CD4-positive, alpha-beta T cell treated with Interleukin-4 for 4 hours (primary cell): ENCODE measurements at places on chromosomes 1 and 21.

DNA sequence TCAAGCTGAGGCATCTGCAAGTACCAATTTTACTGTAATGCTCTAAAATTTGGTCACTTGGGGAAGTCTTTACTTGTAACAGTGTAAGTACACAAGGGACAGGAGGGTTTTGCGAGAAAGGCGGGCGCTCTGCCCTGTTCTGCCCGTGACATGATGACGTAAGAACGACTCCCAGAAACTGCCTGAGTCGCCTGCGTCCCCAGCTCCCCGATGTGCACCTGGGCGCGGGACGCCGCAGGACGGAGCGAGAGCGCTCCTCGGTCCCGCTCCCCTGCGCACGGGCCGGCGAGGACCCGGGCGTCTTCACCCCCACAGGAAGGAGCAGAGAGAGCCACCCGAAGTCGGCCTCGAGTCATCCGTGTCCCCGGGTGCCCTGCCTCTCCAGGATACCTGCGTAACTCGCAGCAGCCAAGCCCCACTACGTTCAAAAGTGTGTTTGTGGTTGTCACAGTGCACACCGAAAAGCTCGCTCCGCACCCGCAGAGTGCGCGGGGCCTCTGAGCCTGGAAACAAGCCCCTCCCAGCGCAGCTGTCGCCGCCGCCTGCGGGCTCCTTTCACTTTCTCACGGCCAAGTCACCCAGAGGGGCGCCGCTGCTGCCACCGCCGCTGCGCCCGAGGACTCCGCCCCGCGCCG is 3.3 kb upstream of the ZBTB18 start:
- peak; percentile 75 for DNase-seq

GRCh38 chr1:16129921-16130543 is 25.8 kb downstream of the EPHA2 start:
- DNase-seq = no peak

- DNase-seq = peak; percentile 89
Observed at GRCh38 chr1:203649999-203650836, 23.6 kb downstream of the ATP2B4 start.

DNA sequence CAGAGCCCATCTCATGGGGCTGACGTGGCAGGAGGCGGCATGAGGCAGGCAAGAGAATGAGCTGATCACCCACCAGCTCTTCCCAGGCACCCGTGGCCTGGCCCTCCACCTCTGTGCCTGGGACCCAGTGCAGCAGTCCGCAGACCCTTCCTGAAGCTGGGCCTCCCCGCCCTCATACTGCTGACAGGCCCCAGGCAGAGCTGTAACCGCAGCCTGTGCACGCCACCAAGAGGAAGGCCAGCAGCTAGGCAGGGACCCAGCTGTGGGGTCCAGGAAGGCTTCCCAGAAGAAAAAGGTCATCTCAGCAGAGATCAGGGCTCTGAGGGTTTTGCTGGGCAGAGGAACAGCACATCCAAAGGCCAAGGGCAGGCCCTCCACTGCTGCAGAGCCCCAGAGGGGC is 9.8 kb upstream of the MTFR1L start:
- DNase-seq = no peak

- no peak for DNase-seq
Observed at GRCh38 chr1:216186816-216187215, 236.4 kb downstream of the USH2A start.

DNA sequence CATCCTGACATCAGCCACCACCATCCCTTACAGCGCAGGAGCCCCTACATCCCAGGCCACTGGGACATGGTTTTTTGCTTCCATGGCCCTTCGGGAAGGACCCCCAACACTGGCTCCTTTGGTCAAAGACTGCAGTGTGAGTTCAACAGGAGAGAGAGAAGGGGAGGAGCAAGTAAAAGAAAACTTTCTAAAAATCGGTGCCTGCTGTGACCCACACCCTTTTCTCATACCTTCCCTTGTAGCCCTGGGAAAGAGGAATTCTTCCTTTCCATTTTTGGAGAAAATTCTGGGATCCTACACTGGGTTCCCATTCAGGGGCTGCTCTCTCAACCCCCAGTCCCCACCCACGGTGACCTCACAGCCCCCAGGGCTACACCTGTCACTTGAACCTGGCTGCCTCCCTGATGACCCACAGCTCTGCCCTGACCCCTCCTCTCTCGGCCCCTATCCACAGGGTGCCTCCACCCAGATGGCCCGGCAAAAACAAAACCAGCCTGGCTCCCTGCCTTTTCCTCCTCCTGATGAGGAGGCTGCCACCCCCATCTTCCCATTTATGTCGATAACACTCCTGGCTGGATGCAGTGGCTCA is 7.6 kb downstream of the PADI4 start:
- DNase-seq = no peak

- DNase-seq = no peak
Observed at GRCh38 chr1:192787914-192788585, 20.8 kb upstream of the RGS2 start.

DNA sequence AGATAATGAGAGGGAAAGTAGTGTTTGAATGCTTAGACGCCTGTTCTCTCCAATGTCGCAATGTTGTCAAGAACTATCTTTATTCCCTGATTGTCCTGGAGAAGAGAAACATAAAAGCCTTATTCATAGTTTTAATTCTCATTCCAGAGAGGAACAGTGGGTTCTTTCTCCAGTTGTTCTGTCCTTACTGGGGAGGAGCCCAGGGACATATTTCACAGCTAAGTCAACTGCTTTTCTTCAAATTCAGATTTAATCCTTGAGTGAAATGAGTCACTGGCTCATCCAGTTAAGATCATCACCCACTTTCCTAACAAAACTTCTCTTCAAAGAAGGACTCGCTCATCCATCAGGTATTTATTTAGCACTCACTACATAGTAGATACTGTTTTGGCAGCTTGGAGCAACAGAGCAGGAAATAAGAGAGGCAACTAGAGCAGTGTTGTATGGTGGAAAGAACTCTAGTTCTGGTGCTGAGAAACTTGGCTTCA is 365.7 kb upstream of the USP24 start:
- no peak for DNase-seq

- no peak for DNase-seq
Observed at GRCh38 chr1:102886638-102887037, 221.7 kb downstream of the COL11A1 start.

DNA sequence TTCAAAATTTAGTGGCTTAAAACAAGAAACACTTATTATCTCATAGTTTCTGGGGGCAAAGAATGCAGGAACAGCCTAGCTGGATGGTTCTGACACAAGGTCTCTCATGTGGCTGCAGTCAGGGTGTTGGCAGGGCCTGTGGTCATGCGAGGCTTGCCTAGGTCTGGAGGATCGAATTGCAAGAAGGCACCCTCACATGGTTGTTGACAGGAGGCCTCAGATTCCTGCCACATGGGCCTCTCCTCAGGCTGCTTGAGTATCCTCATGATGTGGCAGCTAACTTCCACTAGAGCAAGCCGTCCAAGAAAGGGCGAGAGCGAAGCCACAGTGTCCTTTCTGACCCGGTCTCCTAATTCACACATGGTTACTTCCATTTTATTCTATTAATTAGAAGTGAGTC is 6.2 kb upstream of the NRIP1 start:
- no peak for DNase-seq

DNA sequence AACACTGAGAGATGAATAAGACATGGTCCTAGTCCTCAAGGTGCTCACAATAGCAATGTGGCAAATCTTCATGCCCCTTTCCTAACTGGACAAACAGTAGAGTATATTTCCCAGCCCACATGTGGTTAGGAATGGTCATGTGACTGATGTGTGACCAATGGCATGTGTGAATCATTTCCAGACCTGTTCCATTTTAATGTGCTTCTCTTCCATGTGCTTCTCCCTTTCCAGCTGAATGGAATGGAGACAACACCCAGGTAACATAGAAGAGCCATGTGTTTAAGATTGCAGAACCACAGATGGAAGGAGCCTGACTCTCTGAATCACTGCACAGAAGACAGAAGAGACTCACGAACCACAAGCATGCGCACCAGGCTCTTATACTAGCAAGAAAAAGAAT is 409.9 kb upstream of the NFIA start:
- DNase-seq = no peak

DNA sequence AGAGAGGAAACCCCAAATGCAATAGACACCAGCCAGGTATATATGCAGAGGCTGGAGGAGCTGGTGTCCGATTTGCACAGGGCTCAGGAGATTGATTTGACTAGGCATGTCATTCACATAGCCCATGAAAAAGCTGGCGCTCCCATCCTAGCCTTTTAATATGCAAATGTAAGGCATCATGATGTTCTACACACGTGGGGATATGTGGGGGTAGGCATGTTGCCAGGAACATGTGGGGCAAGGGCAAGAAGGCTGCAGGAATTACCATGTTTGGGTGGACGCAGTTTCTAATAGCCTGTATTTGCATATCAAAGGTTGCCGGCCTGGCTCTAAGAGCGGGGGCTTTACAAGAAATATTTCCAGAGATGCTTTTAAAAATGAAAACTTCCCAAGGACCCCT is 11.7 kb upstream of the SH3GLB1 start:
- DNase-seq = no peak

DNA sequence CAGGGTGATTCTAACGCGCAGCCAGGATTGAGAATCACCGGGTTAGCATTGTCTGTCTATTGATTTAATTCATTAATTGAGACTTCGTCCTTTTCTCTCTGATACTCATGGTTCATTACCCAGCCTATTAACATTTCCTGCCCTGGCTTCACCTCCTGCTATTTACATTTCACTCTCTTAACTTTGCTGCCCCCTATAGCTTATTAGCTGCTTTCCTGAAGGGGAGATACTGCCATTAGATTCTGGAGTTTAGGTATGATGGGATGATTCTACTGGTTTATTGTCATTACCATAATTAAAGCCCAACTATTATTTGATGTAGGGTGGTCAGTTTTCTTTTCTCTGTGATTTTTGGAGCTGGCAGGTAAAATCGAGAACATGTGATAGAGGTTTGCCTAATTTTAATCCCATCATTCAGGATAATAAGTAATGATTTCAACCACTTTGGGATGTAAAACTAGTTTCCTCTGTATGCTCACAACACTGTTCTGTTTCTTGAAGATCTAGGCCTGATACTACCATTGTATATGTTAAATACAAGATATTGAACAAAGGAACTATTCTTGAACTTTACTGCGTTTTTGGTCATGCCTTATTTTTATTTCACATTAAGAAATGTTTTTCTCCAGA is 6.4 kb downstream of the PPP2R5A start:
- peak; percentile 71 for DNase-seq

DNA sequence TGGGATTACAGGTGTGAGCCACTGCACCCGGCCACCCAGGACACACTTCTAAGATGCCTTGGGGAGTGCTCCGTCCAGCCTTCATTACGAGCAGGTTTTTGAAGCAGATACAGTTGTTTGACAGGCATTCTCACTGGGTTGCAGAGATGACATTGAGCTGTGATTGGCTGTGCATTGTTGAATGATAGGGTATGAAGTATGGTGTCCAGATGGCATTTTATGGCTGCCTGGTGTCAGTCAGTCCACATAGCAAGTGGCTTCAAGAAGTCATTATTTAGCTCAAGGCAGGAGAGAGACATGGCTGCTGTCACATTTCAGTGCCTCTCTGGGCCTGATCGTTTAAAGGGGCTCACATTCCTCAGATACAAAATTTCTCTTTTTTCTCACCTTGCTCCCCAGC is 14.8 kb upstream of the PADI2 start:
- DNase-seq = no peak

DNA sequence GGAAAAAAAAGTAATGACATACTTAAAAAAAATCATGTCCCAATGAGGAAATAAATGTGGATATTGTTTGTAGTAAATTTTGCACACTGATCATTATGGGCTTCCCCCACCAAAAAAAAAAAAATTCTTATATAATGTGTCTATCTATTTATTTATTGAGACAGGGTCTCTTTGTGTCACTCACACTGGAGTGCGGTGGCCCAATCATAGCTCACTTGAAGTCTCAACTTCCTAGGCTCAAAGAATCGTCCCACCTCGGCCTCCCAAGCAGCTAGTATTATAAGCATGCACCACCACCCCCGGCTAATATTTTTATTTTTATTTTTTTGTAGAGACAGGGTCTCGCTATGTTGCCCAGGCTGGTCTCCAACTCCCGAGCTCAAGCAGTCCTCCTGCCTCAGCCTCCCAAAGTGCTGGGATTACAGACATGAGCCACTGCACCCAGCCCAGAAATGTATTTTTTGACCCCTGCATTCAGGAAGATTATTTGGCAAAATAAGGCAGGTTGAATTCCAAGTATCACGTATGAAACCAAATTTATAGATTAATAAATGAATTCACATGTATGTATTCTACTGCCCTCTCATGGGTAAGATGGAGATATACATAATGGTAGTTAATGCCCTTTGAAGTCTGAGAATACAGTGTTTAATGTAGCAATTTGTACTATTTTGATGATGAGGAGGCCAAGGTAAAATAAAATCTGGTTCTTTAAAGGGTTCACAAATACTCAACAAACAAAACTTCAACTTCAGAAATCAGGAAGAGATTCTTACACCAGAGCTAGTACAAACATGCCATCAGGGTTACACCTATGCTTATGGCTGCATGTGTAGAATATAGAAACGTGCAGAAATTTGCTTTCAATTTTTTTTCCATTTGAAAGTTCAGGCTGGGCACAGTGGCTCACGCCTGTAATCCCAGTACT is 1.4 kb upstream of the DENND2C start:
- peak; percentile 32 for DNase-seq

GRCh38 chr21:45542242-45542666 is at the start of gene SLC19A1:
SLC19A1 (minus strand) TSS chr21:45542440; CDS start chr21:45537959, 4,481 bp downstream.
- DNase-seq = peak; percentile 46

DNA sequence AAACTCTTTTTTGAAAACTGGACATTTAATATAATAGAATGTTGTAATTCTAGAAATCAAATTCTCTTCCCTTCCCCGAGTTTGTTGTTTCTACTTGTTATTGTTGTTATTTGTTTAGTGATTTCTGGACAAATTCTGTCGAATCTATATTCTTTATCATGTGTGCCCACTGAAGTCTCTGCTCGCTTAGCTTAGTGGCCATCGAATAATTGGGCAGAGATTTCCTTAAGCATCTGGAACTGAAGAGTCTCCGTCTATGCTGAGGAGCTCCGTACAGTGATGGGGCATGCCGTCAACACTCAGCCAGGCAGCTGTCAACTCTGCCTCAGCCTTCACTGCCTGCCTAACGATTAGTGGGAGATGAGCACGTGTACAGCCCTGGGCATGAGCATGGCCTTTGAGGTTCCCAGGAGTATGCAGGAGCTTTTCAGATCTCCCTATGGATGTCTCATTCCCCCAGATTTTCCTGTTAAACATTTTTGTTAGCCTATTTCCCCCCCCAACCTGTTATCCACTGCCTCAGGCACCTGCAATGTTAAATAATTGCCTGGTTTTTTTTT is 66.8 kb downstream of the SLX9 start:
- DNase-seq = no peak

GRCh38 chr1:24047110-24047477 is 64.8 kb downstream of the MYOM3 start:
- no peak for DNase-seq

GRCh38 chr1:109901524-109902145 is 9.0 kb upstream of the CSF1 start:
- no peak for DNase-seq

GRCh38 chr1:207261971-207262370 is 59.5 kb upstream of the CD55 start:
- DNase-seq = no peak

GRCh38 chr1:70528590-70529333 is 117.7 kb downstream of the CTH start:
- DNase-seq = peak; percentile 2

GRCh38 chr1:164466001-164466421 is 93.0 kb upstream of the PBX1 start:
- no peak for DNase-seq

GRCh38 chr1:187931776-187932175 is 1103.0 kb downstream of the PLA2G4A start:
- DNase-seq = no peak

GRCh38 chr1:175744833-175745232 is 1.4 kb upstream of the TNR start:
- DNase-seq = no peak
